Fibroblast of skin of abdomen (primary cell): ENCODE measurements at places on chromosomes 2 and 18.

DNA sequence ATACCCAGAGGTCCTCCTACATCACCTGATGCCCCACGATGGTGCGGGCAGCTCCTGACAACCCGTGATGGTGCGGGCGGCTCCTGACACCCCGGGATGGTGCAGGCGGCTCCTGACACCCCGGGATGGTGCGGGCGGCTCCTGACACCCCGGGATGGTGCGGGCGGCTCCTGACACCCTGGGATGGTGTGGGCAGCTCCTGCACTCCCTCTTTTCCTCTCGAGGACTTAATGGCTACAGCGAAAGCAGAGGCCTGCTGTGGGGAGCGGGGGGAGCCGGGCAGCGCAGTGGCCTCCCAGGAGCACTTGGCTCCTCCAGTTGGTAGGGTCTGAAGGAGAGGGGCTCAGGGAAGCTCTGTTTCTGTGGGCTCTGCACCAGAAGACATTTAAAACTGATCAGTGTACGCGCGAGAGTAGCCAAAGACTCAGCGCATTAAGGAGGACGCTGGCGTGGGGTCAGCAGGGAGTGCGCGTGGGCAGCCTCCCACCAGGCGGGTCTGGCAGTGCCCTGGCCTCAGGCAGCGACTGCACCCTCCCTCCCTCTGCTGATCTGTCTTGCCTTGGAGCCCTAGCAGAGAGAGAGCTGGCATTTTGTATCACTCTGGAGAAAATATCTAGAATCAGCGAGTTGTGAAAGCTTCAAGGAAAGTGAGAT is 464.5 kb upstream of the MYT1L start:
- DNase-seq: no peak

DNA sequence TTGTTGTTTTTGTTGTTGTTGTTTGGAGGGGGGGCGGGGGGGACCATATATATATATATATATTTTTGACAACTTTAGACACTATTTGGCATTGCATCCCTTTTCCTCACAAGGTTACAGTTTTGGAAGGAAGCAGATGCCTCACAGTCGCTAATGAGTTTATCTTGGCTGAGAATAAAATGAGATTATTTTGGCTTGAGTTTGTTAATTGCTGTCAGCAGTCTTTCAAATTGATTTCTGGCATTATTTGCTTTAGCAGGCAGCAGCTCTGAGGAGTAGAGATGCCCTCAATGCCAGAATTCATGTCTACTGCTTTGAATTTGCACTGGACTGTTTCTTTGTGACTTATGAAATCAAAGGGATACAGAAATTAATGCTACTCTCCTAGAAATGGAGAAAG is 595.2 kb upstream of the HNMT start:
- no peak for DNase-seq

DNA sequence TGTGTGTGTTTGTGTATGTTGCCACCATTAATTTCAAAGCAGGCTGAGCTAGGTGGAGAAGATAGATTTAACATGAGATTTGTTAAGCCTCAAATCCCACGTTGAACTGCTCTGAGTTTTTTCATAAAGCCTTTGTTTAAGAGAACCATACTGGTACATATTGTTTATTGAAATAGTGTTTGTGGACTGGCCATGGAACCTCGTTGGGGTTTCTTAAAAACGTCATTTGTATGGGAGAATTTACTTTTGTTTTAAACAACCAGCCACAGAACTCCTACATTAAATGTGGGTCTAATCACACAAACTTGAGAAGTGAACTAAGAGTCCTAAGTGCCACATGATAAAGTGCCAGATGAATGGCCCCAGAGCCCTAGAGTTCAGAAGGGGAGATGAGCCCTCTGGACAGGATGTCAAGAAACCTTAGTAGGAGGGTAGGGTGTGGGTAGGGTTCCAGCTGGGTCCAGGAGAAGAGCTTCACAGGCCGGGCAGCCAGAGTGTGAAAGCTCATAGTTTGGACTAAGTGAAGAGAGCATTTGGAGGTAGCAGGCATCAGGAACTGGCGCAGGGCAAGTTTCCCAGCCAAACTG is 120.6 kb upstream of the EML6 start:
- no peak for DNase-seq

- no peak for DNase-seq
Observed at GRCh38 chr2:113207021-113207420, 33.2 kb downstream of the PSD4 start.

DNA sequence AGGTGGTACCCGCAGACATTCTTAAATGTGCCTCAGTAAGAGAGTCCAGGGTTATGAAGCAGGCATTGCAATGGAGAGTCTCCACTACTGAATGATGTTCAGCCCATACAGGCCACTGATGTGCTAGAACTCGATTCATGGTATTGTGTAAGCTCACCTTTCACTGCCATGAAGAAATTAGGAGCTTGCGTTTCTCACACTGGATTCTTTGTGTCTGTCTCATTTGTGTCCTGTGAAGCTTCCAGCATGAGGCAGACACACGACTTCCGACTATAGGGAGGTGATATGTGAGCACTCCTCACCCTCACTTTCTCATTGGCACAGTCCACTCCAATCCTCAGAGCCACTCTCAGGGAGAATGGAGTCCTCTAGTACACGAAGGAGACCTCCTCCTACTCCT is 677.4 kb upstream of the RAB6C start:
- no peak for DNase-seq

GRCh38 chr2:156459720-156460119 is 23.5 kb downstream of the GPD2 start:
- no peak for DNase-seq

GRCh38 chr18:55442561-55442960 is 145.4 kb downstream of the TCF4 start:
- DNase-seq: no peak

GRCh38 chr2:44918095-44918775 is 23.3 kb upstream of the SIX3 start:
- DNase-seq: no peak

DNA sequence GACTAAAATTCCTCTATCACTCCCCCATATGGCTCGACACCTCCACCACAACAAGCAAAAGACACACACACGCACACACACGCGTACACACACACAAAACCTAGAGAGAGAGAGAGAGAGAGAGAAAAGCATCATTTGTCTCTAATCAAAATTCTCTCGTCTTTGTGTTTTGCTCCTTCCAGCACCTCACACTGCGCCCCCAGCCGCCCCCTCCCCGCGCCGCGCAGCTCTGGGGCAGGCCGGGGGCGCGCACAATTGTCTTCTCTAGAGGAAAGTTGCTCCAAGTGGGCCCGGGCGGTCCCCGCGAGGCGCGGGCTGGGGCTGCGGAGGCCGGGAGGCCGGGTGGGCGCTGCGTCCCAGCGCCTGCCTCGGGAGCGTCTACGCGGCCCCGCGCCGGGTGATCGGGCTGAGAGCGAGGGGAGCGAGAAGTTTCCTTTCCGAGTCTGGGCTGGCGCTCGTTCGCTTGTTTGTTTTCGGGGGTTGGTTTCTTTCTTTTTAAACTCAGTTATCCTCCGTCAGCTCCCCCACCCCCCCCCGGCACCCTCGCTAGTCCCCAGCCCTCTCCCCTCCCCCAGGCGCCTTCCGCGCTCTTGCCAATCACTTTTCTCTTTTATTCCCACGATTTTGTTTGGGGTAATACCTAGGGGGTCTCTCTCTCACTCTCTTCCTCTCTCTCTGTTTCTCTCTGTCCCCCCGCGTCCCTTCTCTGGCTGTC is 4.1 kb downstream of the ZEB2 start:
- DNase-seq: peak; percentile 67

GRCh38 chr18:28963481-28963880 is 786.6 kb upstream of the CDH2 start:
- DNase-seq: peak; percentile 90

DNA sequence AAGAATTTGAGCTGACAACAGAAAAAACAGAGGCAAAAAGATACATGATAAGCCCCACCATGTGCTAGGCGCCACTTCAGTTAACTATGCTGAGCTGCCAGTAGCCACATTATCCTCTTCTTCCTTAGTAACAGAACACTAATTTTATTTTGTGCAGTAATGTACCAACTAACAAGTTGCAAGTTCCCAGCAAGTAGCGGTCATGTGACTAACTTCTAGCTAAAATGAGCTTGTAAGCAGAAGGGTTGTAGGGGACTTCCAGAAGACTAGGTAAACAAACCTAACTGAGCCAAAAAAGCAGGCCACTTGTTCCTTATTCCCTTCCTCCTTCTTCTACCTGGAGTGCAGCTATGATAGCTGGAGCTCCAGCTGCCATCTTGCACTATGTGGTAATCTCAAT is 75.5 kb downstream of the DTNB start:
- no peak for DNase-seq

DNA sequence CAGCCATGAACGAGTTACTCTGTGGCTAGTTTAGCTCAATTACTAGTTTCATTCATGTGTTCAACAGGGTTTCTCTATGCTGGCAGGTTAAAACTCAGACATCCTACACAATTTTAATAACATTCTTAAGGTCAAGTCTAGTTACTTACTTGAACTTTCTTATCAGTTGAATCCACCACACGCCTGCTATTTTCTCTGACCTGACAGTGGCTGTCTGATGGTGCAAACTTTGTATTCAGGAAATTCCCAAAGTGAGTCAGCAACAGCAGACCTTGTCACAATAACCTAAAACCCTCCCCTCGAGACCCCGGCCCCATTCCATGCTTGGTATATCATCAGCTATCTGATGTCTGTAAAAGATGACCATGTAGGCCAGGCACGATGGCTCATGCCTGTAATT is 20.8 kb upstream of the CIDEA start:
- DNase-seq: peak; percentile 53

DNA sequence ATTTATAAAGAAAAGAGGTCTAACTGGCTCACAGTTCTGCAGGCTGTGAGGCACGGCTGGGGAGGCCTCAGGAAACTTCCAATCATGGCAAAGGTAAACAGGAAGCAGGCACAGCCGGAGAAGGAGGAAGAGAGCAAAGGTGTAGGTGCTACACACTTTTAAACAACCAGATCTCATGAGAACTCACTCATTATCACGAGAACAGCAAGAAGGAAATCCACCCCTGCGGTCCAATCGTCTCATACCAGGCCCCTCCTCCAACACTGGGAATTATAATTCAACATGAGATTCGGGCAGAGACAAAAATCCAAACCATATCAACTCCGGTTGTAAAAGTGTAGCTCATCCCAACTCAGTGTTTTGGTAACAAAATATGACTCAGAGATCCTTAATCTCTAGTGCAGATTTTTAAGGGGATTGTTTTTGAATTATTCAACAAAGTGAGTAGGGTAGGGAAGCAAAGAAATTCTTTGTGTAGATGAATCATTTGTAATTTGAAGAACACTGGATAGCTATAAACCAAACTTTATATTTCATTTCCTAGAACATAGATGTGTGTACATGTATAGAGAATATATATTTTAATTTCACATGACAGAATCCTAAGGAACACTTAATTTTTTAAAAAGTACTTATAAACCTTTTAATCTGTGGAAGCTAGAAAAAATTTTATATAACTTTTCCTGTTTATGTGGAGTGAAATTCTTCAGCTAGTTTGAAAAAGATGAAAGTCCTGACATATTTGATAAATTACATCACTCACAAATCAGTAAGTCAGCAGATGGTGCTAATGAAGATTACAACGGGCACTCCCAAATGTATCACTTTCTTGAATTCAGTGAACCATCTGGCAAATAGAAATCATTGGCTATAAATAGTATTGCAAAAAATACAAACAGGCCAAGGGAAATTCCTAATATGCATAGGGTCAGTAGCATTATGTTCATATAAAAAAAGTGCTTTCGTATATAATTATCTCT is 130.1 kb downstream of the OLA1 start:
- peak; percentile 87 for DNase-seq

- no peak for DNase-seq
Observed at GRCh38 chr18:44636241-44636640, 44.4 kb upstream of the SETBP1 start.

- no peak for DNase-seq
Observed at GRCh38 chr2:193334401-193334800, 1139.7 kb upstream of the TMEFF2 start.

GRCh38 chr2:133765658-133766057 is 197.4 kb upstream of the NCKAP5 start:
- peak; percentile 64 for DNase-seq

GRCh38 chr2:207828361-207829057 is 58.8 kb upstream of the FZD5 start:
- no peak for DNase-seq

GRCh38 chr2:237466211-237466610 is 20.8 kb upstream of the MLPH start:
- peak; percentile 86 for DNase-seq

DNA sequence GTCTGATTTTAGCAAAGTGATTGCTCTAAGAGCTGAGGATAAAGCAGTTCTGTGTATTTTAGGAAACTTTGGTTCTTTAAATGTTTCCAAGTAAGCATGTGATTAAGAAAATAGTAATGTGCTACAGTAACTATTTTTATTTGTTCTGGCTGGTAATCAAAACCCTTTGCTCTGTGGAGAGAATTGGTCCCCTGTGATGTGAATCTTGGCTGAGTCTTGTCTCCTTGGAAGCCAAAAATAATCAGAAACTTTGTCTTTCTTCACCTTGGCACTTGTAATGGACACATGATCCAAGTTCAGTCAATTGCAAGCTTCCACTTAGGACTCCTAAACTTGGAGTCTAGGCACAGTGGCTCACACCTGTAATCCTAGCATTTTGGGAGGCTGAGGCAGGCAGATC is 422.7 kb upstream of the CDH20 start:
- no peak for DNase-seq
